Upper lobe of left lung (tissue), 6 donors: ENCODE measurements at places on chromosomes 13 and 19. TPM values are rescaled to one million over a fixed set of nuclear protein-coding genes. Genes with fewer than 3 reads are reported as not detected.

CLEC11A gene
- 15.1 TPM for total RNA-seq

CYP2A6 gene
- 1.6 TPM for total RNA-seq

DNA sequence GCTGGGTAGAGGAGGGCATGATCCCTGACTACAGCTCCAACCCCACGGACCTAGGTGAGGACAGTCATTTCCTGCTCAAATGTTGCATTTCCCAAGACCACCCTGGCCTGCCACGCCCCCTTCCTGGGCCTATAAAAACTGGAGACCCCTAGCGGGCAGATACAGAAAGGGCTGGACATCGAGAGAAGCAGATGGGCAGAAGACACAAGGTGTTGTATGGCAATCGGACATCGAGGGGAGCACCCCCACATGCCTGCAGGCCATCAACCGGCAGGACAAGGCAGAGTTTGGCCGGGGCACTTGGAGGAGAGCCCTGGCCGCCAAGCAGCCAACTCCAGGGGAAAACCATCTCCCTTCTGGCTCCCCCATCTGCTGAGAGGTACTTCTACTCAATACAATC lies 746.4 kb downstream of the PCDH9 start:
- no peak for DNase-seq

DNA sequence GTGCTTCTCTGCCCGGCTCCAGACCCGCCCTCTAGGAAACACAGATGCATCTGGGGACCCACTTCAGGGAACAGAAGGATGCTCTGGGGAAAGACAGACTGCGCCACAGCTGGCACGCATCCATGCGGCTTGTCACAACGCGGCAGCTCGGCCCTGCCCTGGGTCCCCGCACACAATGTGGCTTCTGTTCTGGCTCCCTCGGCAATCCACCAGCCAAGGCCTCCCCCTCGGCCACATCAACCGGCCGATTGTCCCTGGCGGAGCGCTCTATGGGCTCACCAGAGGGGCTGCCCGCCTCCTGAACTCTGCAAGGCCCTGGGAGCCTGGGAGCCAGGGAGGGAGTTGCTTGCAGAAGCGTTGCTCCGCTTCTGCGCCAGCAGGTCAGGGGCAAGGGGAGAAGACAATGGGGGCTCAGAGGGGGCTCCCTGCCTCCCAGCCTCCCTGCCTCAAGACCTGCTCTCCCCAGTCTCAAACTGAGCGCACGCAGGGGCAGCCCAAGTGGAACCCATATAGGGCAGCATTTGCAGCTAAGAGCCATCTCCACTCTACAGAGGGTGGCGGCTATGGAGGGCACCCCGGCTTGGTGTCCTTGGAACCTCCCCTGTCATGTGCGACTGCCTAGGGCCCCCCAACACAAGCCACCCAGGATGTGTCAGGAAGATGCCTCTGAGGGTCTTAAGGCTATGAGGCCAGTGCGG lies 37.9 kb downstream of the MLLT1 start:
- no peak for DNase-seq

GRCh38 chr19:38033658-38034491 lies 126.9 kb downstream of the SIPA1L3 start:
- DNase-seq, result no peak

- no peak for DNase-seq
Measured at GRCh38 chr19:10708291-10708690, 7.1 kb downstream of the QTRT1 start.

GRCh38 chr19:2675892-2676291 lies 26.6 kb downstream of the GNG7 start:
- no peak for DNase-seq
